ENCODE measurements at places on chromosomes 1 and 21. TPM values are rescaled to one million over a fixed set of nuclear protein-coding genes. Genes with fewer than 3 reads are reported as not detected.

DNA sequence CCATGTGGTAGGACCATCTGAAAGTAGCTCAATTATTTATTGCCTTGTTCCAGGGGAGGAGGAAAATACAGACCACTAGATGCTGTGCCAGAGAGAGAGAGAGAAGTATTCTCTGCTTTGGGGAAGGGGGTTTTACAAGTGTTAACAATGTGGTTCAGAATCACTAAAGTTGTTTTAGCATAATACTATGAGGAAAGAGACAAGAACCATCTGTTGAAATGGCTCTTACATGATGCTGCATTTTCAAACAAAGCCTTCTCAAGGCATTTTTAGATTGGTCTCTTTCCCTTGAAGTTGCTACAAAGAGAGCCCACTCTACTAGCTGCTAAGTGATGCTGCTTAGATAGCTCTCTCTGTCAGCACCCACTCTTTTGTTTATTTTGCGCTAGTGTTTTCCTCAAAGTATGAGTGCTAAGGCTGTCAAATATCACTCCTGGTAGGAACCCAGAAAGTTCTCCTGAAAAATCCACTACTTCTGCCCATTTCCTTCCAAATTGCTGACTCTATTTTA lies 255.1 kb downstream of the NFIA start:
- DNase-seq: no peak
- H3K27me3 ChIP-seq: no peaks in the 10 kb centered on the region
- no peak overlapping the region for H3K4me3 ChIP-seq
- no peak overlapping the region for H3K27ac ChIP-seq

GRCh38 chr1:200183637-200184036 lies 156.1 kb downstream of the NR5A2 start:
- no peak overlapping the region for H3K27ac ChIP-seq
- no peaks in the 10 kb centered on the region for H3K27me3 ChIP-seq
- H3K4me1 ChIP-seq: no peaks in the 10 kb centered on the region
- DNase-seq: no peak
- H3K4me3 ChIP-seq: no peak overlapping the region

Gene PTGS2
- 0.27 TPM for polyA plus RNA-seq

Gene SZRD1
- 92.4 TPM for polyA plus RNA-seq

Gene RNU1-4
- not detected for polyA plus RNA-seq

Gene METTL25B
- polyA plus RNA-seq: 78.3 TPM

All from B cell (primary cell).